ENCODE measurements at places on chromosomes 1 and 21.

- no peak for DNase-seq
These were observed 38.1 kb downstream of the MIGA1 start for GRCh38 chr1:77817368-77818209.

DNA sequence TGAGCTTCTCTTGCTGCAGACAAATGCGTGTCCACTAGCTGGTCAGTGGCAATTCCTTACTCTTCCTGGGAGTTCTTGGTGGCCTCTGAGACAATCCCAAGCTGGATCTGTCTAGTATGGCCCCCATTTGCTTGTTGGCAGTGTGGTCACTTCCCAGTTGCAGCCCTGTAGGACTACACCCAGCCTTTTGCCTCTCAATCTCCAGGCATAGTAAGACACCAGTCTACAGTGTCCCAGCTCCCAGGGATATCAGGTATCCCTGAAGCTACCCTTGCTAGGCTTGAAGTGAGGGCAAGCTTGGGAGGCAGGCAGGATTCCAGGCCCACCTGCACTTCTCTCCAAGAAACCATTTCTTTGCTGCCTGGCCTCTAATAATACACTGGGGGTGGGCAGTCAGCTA, 316.6 kb downstream of the RYR2 start:
- DNase-seq, result no peak

GRCh38 chr1:67736750-67737149, 51.7 kb downstream of the GADD45A start:
- DNase-seq, result no peak

GRCh38 chr1:9413071-9413876, 120.6 kb downstream of the SPSB1 start:
- no peak for DNase-seq
